ENCODE measurements at places on chromosomes 2 and 18.

- DNase-seq: no peak
Observed at GRCh38 chr2:155574941-155575340, 757.6 kb downstream of the NR4A2 start.

- DNase-seq: no peak
Observed at GRCh38 chr2:89781962-89782361, 1090.5 kb downstream of the RPIA start.

DNA sequence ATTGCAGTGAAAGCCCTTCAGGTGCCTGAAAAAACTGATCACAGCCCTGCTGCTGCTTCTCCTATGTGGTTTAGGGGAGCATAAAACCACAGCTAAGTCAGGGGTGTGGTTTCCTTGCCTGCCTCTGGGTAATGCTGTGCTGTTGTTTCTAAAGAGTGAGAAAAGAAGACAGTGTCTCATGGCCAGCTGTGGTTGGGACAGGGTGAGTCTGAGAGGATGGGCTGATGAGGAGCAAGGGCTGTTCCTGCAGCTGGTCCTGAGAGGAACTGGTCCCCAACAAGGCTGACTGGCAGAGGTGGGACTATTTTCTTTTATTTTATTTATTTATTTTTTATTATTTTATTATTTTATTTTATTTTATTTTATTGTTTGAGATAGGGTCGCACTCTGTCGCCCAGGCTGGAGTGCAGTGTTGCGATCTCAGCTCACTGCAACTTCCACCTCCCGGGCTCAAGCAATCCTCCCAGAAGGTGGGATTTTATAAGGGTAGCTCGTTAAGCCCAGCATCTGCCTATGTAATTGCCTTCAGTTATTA is 236.7 kb downstream of the FHOD3 start:
- DNase-seq: peak; percentile 11

GRCh38 chr2:186442885-186443284 is 43.2 kb upstream of the ZC3H15 start:
- DNase-seq: no peak

- no peak for DNase-seq
Observed at GRCh38 chr2:203681978-203682377, 24.5 kb upstream of the CD28 start.

- no peak for DNase-seq
Observed at GRCh38 chr2:179809606-179810005, 51.8 kb downstream of the ZNF385B start.

- DNase-seq: no peak
Observed at GRCh38 chr2:24725956-24726355, 67.2 kb downstream of the PTRHD1 start.

DNA sequence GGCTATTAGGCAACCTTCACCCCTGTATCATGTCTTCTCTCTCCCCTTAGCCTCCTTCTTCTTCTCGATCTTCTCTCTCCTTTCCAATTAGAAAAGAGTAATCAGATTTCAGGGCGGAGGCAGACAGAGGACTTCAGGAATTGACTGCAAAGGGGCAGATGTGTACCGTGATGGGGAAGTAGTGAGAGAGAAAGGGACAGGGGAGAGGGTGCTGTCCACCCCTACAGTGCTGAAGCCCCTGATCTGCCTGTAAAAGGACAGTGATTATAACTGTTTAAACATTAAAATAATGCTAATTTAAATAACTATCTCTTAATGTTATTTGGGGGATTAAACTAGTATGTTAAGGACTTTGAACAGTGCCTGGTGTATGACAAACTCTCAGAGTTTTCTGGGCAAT is 178.5 kb downstream of the ACTR3 start:
- no peak for DNase-seq

DNA sequence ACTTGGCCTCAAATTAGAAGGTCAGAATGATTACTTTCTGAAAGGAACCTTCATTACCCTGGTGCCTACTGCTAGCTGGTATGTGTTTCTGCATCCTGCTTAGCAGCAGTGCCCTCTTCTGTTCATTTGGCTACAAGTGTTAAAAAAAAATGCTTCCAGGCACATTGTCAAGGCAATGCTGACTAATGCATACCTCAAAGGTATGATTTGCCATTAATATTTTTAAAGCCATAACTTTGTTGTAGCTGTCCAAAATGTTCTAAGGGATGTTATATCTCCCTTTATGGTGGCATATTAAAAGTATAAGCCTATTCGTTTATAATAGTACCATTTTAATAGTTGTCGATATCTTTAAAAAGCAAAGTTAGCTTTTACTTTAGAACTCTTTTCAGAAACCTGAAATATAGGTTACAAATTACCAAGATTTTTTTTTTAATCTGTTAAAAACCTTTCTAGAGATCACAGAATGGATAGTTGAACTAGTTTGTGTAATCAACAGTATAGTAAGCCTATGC is 52.0 kb upstream of the FAM171B start:
- peak; percentile 21 for DNase-seq
